ENCODE measurements at places on chromosomes 6 and 20.

DNA sequence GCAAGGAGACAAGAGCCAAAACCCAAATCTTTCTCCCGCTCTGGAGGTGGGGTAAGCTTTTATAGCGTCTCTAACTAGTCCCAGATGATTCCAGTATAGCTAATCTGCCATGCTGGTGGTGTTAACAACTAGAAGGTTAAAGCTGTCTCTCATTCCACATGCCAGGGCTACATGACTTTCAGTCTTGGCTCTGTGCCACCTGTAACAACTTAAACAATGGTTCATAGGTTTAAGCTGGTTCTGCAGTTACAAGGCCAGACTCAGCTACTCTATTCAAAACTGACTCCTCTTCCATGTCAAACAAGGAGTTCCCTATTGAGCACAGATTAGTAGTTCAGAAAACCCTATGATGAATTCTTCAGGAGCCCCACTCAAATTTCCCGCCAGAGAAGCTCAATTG is 128.9 kb downstream of the ELOVL4 start:
- DNase-seq: no peak

- DNase-seq: no peak
These were observed 124.4 kb upstream of the EDN1 start for GRCh38 chr6:12165722-12166280.

DNA sequence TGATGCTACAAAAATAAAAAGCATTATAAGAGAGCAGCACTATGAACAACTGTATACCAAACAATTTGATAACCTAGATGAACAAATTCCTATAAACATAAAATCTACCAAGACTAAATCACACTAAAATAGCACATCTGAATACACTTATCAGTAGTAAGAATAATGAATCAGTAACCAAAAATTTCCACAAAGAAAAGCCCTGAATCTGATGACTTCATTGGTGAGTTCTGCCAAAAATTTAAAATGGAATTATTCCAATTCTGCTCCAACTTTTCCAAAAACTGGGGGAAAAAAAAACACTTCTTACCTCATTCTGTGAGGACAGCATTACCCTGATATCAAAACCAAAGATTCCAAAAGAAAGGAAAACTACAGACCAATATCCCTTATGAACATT is 206.2 kb downstream of the WDR27 start:
- no peak for DNase-seq

DNA sequence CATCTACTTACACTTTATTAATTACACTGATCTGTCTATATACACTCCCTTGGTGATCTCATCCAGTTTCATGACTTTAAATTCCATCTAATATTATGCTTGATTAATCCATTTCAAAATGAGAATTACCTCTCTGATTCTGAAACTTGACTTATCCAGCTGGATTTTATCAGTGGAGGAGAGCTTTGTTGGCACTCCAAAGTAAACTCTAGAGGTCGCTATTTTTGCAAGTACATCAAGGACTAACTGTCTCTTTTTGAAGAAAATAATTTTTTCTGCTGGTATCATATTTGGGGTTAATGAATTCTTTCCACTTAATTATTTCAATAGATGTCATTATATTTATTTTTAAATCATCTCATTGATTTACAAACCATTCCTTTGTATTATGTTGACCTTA is 630.3 kb upstream of the MAN1A1 start:
- DNase-seq: no peak

- no peak for DNase-seq
These were observed 49.8 kb upstream of the VGLL2 start for GRCh38 chr6:117215353-117216090.

DNA sequence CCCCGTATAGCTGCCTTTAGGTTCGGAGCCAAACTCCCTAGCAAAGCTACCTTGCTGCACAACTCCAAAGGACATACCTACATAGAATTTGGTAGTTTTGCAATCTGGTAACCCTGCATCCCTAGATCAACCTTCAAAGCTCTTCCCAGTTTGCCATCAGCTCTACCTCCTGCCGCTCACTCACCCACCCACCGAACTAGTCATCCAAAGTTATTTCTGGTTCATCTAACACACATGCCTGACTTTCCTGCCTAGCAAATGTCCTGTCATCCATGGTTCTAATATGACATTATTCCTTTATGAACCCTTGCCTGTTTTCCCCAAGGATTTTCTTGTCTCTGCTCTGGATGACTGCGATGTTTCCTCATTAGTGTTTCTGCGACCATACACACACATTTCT is 21.6 kb downstream of the SPAG4 start:
- DNase-seq: no peak

- DNase-seq: no peak
These were observed 436 bp downstream of the CAGE1 start for GRCh38 chr6:7389162-7389450.

DNA sequence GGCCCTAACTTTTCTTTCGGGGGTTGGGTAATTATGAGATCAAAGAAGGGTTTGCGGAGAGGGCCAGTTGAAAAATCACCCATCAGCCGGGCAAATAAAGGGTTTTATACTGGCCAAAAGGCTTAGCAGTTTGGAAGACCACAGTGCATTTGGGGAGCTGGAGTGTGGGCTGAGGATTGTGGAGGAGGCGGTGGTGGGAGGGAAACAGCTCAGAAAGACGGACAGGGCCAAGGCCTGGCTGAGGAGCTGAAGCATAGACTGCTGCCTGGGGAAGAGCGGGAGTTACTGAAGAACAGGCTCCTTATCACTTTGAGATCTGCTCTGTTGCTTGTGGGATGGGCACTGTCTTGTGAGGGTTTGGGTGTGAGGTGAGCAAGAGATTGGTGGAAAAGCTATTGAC is 144.2 kb downstream of the CARMIL1 start:
- no peak for DNase-seq

GRCh38 chr20:41992481-41992880 is 374.3 kb upstream of the CHD6 start:
- no peak for DNase-seq

GRCh38 chr6:167462514-167463312 is 137.8 kb downstream of the TTLL2 start:
- DNase-seq: no peak

DNA sequence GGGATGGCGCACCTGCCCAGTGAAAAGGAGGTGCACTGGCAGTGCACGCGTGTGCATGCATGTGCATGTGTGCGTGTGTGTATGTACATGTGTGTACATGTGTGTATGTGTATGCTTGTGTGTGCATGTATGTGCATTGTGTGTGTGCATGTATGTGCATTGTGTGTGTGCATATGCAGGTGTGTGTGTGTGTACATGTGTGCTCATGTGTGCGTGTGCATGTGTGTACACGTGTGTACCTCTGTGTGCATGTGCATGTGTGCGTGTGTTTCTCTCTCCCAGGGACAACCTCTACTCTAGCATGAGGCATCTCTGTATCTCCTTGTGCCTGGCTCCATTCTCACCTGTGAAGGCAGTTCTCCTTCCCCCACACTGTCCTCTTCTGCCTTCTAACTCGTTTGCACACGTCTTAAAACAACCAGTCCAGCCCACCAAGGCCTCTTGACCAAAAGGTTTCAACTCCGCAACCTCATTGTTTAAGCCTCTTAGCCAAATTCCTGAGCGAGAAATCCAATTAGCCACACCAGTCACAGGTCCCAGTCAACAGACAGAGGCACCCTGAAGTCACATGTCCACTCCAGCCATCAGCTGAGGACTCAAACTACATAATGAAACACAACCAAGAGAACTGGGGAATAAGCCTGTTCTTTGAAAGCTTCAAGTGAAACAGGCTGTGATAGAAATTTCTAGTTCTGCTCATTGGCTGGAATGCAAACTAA is 103.5 kb upstream of the PTPRT start:
- no peak for DNase-seq

- no peak for DNase-seq
These were observed 29.9 kb downstream of the FBXO5 start for GRCh38 chr6:152952866-152953509.

GRCh38 chr6:119250036-119250435 is 99.5 kb downstream of the MAN1A1 start:
- DNase-seq: no peak

GRCh38 chr6:39998126-39998525 is 63.9 kb upstream of the MOCS1 start:
- DNase-seq: no peak

- DNase-seq: no peak
These were observed 59.3 kb upstream of the CARMIL1 start for GRCh38 chr6:25219917-25220278.

GRCh38 chr20:53124803-53125202 is 152.6 kb downstream of the TSHZ2 start:
- no peak for DNase-seq

- DNase-seq: no peak
These were observed 28.1 kb downstream of the ADGRF5 start for GRCh38 chr6:46893648-46894047.

DNA sequence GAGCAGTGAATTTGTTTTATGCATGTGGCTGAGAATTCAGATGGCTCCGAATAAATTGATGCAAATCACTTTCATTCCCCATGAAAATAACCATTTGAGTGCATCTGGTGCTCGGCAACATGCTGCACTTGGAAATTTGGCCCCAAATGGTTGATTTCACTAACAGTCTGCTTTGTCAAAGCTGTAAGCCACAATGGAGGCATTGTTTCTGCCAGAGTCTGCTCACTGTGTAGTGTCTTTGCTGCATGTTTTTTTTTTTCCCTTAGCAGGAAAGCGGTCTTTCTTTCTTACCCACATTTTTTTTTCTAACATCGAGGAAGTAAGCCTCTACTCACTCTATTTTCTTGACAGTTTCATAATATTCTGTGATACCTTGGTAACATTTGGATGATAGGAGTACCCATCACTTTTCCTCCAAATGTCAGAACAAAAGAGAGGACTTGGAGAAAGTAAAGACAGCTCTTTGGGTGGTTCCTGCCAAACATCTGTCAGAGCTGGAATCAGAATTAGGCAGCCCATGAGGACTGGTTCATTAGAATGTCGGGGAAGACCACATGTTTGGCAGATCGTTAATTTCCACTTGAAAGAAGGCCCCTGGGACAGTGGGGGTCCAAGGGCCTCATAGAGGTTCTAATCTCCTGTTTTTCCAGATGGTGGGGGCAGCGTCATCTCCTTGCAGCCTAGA is 149.5 kb downstream of the DOK5 start:
- DNase-seq: no peak

DNA sequence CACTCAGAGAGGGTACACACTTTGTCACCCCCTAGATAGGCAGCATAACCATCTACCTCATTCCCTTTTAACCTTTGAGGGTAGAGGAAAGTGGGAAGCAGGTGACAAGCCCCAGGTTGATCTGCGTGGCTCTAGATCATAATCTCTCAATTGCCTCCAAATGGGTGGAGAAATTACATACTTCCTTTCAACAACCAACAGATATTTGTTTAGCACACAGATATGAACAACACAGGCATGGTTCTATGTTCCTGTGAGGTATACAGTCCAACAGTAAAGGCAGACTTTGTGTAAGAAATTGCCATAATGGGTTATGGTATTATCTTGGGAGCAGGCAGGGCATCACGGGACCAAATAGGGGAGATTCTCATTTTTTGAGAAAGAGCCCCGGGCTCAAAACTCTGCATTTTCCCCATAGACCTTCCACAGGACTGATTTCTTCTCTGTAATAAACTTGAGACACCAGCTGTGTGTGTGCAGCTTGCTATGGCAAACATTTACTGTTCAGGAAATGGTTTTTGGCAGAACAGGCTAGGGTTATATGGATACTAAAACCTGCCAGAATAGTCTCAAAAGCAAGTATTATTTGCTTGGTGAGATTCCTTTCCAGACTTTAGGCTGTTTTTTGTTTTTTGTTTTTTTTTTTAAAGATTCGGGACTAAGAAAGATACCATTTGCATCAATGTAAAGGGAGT is 126.2 kb downstream of the CD164 start:
- no peak for DNase-seq

DNA sequence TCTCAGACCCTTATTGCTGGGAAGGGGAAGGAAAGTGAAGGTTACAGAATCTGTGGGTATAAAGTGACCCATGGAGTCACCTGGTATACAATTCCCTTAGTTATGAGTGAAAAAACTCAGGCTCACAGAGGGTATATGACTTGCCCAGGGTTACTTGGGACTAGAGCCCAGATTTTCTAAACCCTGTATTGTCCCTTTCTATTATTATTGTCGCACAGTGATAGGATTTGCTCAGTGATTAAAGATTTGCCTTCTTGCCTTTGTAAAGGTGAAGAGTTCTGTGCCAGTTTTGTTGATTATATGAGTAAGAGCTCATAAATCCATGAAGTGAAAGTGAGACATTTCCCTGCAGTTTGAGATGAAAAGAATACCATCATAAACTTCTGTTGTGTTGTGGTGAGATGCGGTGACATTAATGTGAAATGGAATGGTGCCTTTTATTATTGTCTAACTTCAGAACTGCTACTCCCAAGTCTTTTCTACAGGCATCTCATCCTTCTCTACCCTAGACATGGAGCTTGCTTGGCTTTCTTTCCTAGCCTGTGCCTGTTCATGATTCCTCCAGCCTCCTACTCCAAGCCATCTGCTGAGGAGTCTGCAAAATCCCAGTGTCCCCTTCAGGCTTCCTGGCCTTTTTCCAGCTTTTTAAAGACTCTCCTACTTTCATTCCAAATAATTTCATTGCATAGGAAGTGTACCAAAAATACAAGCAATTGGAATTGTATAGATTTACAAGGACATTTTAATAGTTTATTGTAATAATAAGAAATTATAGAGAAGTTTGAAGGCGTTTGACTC is 33.5 kb upstream of the ADIG start:
- DNase-seq: no peak

GRCh38 chr6:152270301-152270925 is 366.7 kb downstream of the SYNE1 start:
- DNase-seq: no peak

DNA sequence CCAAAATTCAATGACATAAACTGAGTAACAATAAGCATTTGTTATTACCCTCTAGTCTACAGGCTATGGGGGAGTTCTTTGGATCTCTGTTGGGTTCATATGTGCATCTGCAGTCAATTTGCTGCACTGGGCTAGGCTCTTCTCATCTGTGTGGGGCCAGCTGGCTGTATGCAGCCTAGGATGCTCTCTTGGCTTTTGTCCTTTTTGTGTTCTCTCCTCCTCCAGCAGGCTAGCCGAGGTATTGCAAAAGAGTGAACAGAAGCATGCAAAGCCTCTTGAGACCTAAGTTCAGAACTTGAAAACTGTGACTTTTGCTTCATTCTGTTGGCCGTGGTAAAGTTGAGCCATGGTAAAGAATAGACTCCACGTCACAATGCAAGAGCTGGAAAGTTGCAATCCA is 62.8 kb upstream of the FOXO3 start:
- DNase-seq: peak; percentile 7

DNA sequence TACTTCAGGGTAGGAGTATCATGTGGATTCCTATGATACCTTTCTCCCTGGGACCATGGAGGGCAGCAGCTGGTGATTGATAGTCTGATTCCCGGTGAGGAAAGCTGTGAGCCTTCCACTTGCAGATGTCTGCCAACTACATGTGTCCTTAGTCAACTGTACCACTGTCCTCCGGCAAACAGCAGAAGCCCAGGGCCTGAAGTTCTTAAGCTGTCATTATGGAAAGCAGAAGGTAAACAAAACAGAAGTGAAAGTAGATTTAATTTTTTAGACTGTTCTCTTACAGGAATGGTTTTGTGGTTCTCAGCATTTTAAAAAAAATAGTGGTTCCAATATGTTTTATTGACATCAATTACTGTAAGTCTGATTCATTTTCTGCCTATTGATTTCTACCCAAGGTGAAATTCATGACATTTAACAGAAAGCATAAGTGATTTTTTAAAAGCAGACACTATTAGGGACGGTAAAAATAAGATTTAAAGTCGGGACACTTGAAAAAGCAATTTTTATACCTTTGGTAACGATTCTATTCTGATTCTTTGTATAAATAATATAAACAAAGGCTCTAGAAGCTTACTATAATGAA is 36.6 kb downstream of the PTPN1 start:
- DNase-seq: no peak

Measured in GM18507 (cell line).